ENCODE measurements at places on chromosomes 7 and 10.

GRCh38 chr10:119588071-119588470 lies 8.7 kb downstream of the TIAL1 start:
- DNase-seq, result no peak

- no peak for DNase-seq
Observed at GRCh38 chr10:113647812-113648211, 16.0 kb downstream of the NRAP start.

DNA sequence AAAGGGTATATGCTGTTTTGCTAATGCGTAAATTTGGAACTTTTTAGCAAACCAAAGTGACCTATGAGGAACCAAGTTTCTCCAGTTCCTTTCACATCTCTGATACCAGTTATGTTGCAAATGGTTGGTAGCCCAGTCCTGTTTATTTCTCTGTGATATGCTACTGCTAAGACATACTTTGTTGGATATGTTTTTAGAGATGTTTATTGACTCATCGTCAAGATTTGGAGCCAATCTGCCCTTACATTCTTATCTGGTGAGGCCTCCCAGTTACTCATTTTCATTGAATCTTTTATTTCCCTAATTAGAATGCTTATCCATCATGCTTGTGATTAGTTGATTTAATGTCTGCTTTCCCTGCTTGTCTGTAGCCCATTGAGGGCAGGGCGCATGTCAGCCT lies 58.9 kb downstream of the LRGUK start:
- DNase-seq, result no peak

DNA sequence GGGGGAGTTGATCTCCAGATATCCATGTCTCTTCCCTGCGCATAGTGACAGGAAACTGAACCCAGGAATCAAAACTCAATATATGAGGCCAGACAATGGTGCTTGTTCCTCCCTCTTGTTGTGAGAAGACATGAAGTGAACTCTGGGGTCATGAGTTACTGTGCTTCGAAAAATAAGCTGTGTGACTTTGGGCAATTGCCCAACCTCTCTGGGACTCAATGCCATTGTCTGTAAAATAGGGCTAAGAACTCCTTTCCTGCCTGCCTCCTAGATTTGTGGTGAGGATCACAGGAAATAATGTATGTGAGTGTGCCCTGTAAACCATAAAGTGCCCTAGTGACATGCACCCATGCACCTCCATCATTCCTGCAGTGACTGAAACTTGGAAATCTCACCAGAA lies 48.4 kb downstream of the SYPL1 start:
- no peak for DNase-seq

DNA sequence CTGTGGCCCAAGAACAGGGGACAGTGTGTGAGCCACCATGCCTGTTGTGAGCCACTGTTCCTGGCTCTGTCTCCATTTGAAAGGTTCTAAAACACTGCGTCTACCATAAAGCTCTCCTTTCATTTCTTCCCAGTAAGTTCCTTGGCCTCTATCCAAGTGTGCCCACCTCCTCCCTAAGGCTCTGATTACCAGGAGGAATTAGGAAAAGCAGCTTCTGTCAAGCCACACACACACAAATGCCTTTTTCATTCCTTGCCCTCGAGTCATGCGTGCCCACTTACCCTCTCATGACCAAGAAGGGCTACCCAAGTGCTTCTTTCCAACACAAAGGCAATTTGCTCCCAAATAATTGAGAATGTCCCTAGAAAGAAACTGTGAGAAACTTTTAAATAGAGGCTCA lies 70.8 kb upstream of the PARD3 start:
- DNase-seq, result no peak

DNA sequence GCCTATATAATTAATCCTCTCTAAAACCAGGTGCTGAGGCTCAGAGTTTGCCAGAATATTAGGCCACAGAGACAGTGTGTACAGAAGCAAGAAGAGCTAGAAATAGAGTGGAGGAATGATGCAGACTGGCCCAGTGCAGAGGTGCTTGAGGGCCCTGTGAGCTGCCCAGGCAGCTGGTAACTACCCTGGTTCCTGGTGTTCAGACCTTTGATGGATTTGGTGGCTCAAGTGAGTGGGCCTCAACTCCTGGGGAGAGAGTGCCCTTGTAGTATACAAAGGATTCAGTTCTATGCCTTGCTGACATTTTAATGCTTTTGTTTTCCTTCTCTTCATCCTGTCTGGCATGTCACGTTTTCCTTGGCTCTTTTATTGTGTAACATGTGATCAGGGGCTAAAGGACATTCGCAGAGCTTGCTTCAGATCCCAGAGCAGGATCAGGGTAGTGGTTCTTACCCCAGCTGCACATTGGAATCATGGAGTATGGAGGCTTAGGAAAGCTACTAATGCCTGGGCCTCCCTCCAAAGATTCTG lies 20.0 kb downstream of the LRRC4 start:
- DNase-seq, result no peak

- no peak for DNase-seq
Observed at GRCh38 chr10:26481914-26482550, 43.9 kb downstream of the APBB1IP start.

DNA sequence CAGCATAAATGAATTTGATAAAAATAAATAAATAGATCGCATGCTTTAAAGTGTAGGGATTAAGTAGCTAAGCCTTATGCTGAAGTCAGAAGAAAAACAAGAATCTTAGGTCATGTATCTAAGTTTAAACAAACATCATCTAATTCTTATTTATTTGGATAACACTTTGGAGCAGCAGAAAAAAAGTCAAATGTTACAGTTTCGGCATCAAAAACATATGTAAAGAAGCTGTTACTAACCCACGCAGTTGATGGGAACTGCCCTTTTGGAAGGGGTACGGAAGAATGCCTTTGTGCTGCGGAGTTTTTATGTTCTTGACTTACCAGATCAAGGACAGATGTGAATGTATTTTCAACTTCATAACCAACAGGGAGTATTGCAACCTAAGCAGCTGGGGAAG lies 37.3 kb upstream of the HABP2 start:
- DNase-seq, result no peak

DNA sequence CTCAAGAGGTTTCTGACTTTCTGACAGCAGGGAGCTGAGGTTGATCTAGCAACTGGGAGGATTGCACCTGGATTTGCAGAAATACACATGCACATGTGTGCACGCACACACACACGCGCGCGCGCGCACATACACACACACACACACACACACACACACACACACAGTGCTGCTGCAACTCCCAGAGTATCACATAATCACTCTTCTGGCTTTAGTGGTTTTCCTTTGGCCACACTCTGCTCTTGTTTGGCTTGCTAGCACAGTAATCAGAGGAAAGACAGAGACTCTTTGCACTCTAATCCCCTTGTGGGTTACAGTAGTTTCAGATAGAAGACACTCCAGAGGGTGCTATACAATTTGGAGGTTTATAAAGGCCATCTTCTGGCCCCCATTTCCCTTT lies 705.0 kb downstream of the AUTS2 start:
- no peak for DNase-seq

DNA sequence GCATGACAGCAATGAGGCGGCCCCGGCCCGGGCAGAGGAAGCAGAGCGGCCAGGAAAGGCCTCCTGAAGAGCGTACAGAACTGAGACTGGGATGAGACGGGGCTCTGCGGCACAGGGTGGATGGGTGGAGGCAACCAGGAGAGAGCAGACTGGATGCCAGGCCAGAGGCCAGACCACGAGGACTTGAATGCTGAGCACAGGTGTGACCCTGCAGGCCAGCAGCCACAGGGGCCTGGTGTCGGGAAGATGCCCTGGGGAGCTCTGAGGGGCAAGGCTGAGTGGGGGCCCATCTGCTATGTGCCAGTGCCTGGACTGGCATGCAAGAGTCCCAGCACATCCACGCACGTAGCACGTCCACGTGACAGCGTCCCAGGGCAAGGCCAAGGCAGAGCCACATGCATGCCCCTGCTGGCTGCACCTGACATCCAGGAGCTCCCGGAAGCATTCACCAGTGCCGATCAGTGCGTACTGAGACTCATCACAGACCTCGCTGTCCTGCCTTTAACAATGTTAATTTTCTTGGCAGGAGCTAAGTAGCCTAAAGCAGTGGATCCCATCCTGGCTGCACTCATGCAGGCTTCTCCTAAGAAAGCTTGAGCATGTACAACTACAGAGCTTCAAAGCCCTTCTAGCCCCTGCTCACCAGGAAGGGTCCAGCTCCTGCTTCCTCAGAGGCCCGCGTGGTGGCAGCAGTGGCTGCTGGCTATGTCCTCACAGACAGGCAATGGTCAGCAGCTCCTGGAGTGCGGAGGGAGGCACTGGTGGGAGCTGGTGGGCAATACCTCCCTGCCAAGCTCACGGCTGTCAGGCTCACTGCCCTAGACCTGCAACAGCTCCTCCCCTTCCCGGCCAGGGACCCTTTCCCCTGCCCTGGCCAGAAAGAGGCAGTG lies 18.0 kb downstream of the GRID1 start:
- DNase-seq, result peak; percentile 35

- no peak for DNase-seq
Observed at GRCh38 chr7:12249706-12250105, 38.6 kb downstream of the TMEM106B start.

DNA sequence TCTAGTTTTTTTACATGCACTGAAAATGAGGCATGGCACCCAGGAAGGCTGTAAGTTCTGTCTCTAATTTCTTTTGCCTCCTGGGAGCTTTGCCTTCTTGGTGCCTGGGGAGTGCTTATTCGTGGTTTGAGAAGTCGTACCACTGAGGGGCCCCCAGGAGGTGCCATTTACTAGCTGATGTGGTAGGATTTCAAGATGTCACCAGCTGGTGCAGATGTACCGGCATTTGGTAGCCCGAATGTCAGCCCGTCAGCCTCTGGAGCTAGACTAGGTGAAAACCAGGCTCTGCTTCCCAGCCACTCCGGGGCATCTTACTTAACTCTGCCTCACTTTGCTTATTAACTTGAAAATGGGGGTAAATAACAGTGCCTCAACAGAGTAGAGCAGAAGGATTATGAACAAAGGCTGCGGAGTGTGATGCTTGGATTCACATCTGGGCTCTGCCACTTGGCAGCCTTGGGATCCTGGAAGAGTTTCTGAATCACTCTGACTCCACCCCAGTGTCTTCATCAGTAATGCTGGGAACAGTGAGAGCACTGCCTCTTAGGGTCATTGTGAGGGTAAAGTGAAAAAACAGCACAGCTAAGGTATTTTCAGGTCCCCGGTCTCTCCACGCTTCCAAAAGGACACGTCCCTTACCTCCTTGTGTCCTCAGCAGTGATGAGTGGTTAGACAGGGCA lies 31.4 kb upstream of the BTBD16 start:
- no peak for DNase-seq

DNA sequence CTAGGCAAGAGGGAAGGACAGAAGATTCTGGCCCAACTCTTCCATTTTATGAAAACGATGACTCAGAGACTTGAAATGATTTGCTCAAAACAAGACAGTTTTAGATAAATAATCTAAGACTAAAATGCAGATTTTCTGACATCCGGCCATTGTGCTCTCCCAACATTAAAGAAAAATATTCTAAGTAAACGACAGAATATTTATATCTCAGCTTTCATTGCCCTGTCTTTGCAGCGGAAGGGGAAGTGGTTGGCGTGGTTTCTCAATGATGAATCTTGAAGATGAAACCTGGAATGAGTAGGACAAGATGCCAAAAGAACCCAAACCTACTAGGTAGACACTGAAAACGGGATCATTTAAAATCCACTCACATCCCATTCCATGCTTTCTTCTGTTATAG lies 28.9 kb upstream of the NPY start:
- no peak for DNase-seq

DNA sequence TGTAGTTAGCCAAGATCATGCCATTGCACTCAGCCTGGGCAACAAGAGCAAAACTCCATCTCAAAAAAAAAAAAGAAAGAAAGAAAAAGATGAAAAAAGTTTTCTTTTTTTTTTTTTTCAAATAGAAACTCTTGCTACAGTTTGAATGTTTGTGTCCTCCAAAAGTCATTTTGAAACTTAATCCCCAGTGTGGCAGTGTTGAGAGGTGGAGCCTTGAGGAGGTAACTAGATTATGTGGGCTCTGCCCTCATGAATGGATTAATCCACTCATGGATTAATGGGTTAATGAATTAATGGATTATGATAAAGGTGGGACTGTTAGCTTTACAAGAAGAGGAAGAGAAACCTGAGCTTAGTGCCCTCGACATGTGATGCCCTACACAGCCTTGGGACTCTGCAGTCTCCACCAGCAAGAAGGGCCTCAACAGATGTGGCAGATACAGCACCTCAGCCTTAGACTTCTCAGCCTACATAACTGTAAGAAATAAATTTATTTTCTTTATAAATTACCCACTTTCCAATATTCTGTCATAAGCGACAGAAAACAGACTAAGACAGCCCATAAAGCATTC lies 25.1 kb downstream of the CPEB3 start:
- no peak for DNase-seq

DNA sequence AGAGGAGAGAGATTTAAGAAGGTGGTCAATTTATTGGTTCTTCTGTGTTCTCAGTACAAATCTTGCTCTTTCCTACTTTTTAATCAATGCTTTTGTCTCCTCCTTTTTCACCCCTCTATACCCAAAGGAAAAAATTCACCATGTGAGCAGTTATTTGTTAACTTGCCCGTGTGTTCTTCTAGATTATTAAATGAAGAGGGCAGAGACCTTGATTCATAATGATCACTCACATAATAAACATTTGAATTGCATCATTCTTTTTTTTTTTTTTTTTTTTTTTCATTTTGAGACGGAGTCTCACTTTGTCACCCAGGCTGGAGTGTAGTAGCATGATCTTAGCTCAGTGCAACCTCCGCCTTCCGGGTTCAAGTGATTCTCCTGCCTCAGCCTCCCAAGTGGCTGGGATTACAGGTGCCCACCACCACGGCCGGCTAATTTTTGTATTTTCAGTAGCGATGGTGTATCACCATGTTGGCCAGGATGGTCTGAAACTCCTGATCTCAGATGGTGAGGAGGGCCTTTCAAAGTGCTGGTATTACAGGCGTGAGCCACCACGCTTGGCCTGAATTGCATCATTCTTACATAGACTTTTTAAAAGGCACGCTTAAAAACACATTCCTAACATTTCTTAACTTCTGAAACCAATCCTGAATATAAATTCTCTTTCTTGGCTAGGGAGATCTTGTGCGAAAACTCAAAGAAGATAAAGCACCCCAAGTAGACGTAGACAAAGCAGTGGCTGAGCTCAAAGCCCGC lies 3.6 kb downstream of the GARS1 start:
- DNase-seq, result no peak

DNA sequence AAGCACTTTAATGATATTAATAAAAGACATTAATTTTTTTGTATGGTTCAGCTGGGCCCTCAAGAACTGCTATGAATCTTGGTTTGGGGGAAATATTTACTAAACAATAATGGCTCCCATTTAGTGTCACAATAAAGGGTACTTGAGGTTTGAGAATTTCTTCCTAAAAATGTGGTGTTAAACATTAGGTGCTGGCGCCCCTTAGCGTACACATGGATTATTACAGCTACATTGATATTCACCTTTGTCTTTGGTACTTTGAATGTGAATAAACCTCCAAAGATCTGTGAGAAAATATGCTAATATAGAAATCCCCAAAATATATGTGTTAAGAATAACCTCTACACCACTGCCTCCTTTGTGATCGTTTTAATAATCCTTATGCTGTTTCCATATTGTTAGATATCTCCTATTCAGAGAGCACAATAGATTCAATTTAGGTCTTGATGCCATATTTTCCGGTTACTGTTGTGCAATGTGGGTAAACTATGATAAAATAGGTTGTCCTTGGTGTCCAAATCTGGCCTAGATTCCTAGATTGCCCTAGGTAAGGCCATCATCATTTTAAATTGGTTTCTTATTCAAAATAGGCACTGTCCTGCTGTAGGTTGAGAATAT lies 161.8 kb upstream of the CACNA2D1 start:
- DNase-seq, result peak; percentile 59

Data from hippocampal formation (tissue), 2 donors.